Prostate gland (tissue), 2 donors: ENCODE measurements at places on chromosomes 1 and 21. TPM values are rescaled to one million over a fixed set of nuclear protein-coding genes. Genes with fewer than 3 reads are reported as not detected.
A peak's percentile ranks its signal among the peaks of the same experiment; 100 is the strongest.

The LDLRAD1 gene
- total RNA-seq = 3.3 TPM

The TGFBR3 gene
- 26.4 TPM for total RNA-seq

The NPL gene
- total RNA-seq = 2.2 TPM

The UBE2J2 gene
- total RNA-seq = 79.4 TPM

The NBPF4 gene
- total RNA-seq = 1.8 TPM

The KCNJ15 gene
- total RNA-seq = 5.6 TPM

GRCh38 chr1:42793824-42794223, 9.0 kb downstream of the TMEM269 start:
- DNase-seq = no peak

GRCh38 chr21:27425172-27425571, 458.3 kb upstream of the ADAMTS5 start:
- DNase-seq = no peak

GRCh38 chr21:26194811-26195251, 24.3 kb upstream of the APP start:
- no peak for DNase-seq

GRCh38 chr1:61083013-61083806, 849 bp downstream of the NFIA start:
- no peak for DNase-seq

DNA sequence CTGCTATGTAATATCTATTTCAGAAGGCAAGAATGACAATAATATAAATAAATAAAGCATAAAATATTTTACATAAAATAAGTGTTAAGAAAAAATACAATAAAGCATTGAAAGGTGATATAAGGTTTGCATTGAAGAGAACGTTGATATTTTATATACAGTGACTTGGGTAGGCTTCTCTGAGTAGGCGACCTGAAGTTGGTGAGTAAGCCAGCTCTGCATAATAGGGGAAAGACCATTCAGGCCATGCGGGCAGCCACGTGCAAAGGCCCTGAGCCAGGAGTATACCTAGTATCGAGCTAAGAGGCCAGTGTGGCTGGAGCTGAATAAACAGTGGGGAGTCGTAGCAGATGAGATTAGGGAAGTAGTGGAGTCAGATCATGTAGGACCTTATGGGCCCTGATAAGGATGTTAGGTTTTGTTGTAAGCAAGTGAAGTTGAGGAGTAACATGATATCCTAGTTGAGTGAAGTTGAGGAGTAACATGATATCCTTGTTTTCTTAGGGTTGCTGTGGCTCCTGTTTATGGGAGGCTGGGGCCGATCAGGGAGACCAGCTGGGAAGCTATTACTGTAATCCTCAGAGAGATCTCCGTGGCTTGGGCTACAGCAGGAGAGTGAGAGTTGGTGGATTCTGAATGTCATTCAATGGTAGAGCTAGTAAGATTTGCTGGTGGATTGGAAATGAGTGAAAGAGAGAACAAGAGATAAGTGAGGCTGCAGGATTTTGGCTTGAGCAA, 22.0 kb downstream of the KCNK1 start:
- DNase-seq = no peak

DNA sequence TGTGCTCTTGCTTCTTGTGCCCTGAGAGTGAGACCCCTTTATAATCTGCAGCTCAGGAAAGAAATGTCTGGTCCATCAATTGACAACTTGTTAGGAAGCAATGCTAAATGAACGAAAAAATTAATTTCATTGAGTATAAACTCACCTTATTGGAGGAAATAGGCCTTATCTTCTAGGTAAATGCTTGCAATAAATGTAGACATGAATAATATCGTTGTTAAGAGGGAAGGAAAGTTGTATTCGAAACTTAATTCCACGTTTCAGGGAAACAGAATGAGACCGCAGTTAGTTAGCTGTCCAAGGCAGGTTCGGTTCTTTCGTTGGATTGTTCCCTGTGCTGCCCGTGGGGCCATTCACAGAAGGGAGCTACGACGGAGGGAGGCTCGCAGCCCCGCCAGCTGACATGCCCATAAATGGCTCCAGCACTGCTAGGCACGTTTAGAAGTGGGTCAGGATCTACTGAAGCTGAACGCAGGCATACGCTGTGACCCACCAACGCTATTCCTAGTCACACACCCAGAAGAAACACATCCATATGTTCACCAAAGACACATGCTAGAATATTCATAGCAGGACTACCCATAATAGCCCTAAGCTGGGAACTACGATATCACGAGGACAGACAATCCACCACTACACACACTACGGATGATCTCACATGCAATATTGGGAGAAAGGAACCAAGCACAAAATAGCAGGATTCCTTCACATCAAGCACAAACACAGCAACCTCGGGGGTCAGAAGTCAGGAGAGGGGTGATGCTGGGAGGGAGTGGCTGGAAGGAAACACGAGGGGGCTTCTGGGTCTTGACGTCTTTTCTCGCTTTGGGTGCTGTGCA, 56.2 kb upstream of the LBR start:
- DNase-seq = peak; percentile 4

- no peak for DNase-seq
Measured at GRCh38 chr1:15777909-15778707, 19.5 kb downstream of the FBLIM1 start.

GRCh38 chr1:77424236-77424635, 142.4 kb downstream of the AK5 start:
- DNase-seq = no peak

DNA sequence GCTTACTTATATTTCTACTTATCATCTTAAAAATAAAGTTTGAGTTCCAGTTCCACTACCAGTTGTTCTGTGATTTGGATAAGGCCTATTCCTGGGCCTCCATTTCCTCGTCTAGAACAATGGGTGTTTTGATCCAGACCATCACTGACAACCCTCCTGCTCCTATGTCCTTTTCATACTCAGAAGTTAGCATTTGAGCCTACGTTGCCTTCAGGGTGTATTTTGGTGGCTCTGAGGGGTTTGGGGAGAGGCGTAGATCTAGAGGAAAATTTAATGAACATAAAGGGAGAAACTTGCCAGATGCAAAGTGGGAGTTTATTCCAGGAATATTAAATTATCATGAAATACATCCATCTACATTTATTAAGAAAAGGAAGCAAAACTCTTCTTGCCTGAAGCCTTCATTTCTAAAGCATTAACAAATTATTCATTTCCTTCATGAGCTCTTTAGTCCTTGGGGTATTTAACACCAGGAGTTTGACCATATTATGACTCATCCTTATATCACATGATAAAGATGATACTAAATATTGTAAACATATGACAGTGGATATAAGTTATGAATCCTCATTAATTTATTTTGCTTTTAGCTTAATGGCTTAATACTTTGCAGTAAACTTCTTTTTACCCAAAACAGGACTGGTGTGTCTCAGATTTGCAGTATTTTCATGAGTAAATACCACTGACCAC, 47.2 kb upstream of the SYT14 start:
- no peak for DNase-seq

DNA sequence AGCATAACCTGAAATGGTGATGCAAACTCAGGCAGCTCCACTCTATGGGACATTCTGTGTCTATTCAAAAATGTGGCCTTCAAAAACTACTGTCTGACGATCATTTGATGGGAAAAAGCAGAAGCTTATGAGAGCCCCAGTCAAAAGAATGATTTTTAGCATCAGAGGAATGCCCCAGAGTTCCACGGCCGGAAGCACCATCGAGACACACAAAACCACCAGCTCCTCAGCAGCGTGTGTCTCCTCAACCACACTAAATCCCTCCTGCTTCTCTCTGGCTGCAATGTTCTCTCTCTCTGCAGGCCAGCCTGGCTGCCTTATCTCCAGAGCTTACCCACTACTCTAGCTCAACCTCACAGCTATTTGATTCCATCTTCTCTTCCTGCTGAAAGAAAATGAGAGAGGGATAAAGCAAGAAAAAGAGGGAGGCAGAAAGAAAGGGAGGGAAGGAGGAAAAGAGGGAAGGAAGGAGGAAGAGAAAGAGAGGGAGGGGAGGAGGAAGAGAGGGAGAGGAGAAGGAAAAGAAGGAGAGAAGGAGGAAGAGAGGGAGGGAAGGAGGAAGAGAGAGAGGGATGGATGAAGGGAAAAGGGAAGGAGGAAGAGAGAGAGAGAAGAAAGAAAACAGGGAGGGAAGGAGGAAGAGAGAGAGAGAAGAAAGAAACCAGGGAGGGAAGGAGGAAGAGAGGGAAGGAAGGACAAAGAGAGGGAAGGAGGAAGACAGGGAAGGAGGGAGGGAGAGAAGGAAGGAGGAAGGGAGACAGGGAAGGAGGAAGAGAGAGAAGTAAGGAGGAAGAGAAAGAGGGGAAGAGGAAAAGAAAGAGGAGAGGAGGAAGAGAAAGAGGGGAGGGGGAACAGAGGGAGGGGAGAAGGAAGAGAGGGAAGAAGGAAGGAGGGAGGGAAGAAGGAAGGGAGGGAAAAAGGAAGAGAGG, 33.5 kb upstream of the LAPTM5 start:
- no peak for DNase-seq

DNA sequence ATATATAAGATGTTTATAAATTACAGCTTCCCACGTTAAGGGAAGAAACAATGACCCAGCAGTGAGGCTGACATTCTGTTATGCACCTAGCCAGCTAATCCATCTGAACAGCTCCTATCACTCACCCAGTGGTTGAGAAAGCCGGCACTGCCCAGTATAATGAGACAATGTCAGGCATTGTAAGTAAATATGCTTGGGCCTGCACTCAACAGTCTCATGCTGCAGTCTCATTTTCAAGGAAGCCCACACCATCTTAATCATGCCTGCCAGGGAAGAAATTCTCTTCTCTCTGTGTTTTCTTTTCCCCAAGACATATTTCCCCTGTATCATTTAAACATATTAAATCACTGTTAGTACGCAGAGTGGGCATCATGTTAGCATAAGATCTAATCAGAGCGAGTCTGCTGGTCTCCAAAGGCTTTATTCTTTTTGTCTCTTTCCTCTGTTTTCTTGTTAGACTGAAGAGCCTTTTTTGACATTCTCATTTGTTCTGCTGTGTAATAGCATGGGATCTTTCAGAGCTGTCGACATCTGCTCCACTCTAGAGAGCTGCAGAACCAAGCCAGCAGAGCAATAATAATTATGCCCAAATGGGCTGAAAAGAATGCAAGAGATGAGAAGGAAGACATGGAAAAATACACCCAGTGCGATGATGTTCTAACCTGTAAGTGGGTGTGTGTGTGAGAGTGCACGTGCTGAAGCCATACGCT, 67.6 kb upstream of the SLC22A15 start:
- no peak for DNase-seq

DNA sequence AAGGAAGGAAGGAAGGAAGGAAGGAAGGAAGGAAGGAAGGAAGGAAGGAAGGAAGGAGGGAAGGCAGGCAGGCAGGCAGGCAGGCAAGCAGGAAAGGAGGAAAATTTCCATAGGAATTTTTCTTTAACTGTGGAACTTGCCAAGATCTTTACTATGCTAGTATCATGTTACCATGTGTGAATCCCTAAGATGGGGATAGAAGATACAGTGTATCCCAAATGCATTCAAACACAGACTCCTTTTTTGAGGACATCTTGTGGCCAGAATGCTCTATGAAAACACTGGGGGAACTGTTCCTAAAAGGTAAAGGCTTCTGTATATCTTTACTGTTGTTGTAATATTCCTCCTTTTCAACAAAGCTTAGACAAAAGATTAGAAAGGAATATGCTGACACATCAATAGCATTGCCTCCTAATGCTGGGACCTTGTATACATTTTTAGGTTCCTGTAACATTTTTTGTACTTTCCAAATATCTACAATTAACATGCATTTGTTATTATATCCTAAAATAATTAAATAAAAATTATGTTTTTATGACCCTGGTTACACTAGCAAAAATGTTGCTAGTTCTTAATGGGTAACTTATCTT, 20.6 kb downstream of the CCDC190 start:
- no peak for DNase-seq

GRCh38 chr1:218588540-218589172, 243.5 kb downstream of the TGFB2 start:
- no peak for DNase-seq
